ENCODE measurements at places on chromosomes 16 and 17.
A peak's percentile ranks its signal among the peaks of the same experiment; 100 is the strongest.

GRCh38 chr16:61969077-61969382, 67.2 kb downstream of the CDH8 start:
- no peak for DNase-seq

GRCh38 chr17:77509089-77509488, 368.3 kb downstream of the SEC14L1 start:
- DNase-seq: no peak

DNA sequence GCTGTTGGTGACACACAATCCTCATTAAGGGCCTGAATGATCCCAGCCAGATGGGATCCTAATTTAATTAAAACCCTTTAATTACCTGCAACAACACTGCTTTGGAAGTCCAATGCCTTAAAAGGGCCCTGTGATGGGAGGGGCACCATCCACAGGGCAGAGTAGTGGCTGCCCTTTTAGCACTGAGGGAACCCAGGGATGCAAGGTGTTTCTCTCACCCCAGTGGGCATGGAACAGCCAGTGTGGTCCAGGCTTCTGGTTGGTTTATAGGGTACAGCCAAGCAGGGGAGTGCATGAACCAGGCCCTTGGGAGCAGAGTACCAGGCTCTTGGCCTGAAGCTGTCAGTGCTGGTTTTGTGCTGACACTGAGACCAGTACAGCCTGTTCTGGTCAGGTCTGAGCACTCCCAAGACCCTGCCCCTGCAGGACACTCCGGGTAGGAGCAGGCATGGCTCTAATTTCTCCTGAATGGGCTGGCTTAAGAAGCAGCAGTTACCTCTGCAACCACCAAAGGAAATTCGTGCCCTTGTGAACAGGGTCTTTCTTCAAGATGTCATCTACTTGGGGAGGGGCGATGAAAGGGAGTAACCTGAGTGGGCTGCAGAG, 9.9 kb downstream of the NXPH3 start:
- DNase-seq: no peak

DNA sequence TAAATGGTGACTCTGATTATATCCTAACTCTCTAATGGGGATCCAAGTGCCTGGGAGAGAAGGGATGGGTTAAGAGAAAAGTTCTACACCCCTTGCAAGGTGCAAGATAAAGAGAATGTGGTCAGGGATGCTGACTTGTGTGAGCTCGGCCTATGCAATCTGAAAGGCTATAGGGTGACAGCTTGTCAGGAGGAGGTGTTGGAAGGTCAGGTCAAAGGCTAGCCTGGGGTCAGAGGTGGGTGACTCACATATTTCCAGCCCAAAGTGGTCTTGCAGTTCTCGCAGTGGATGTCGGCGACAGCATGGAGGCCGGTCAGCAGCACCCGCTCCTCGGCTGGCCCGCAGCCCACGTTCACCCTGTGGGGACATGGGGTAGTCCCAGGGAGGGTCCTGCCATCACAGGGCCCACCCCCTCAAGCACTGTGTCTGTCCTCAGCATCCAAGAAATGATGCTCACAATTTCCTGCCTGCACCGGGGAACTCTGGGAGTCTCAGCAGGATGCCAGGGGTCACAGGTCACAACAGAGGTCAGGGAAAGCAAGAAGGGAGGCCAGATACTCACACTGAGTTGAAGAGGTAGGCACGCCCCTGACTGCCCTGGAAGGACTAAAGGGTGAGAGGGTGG, 1.4 kb downstream of the YPEL3 start:
- no peak for DNase-seq

DNA sequence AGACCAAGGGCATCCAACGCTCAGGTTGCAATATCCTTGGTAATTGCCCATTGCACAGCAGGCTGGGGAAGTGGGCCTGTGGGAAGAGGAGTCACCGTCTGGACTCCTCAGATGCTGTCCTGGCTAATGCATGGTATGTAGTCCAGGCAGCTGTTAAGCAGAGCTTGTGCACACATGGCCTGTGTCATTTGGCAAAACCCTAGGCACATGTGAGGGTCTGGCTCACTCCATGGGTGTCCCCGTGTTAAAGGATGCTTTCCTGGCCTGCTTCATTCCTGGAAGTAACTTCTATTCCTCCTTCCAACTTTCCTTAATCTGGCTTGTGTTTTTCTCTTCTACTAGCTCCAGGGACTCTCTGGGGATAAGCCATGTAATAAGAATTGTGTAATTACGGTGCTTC, 378.0 kb upstream of the CA10 start:
- DNase-seq: no peak

DNA sequence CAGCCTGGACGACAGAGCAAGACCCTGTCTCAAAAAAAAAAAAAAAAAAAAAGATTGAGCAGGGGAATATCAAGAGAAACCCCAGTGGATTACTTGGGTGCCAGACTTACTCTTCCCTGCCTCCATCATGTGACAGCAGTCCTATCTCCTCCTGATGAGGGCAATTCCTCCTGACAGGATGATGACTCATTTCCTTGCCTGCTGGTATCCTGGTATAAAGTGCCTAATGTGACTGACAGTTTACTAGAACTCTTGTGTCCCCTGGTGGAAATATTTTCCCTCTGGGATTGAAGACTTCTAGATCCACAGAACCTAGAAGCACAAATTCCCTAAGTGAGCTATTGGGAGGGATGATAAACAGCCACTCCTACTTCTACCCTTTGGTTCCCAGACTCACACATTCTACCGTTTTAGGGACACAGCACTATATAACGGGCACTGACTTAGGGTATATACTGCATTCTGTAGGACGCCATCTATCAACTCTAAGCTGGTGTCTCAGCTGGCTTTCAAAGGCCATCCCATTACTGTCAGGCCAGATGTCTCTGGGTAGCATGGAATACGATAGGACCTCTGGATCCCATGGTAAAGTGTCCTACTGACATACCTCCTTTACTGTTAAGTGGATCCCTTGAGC, 114.6 kb upstream of the MED13 start:
- DNase-seq: no peak

- DNase-seq: no peak
These were observed 3.2 kb upstream of the PRPSAP1 start for GRCh38 chr17:76356803-76357456.

DNA sequence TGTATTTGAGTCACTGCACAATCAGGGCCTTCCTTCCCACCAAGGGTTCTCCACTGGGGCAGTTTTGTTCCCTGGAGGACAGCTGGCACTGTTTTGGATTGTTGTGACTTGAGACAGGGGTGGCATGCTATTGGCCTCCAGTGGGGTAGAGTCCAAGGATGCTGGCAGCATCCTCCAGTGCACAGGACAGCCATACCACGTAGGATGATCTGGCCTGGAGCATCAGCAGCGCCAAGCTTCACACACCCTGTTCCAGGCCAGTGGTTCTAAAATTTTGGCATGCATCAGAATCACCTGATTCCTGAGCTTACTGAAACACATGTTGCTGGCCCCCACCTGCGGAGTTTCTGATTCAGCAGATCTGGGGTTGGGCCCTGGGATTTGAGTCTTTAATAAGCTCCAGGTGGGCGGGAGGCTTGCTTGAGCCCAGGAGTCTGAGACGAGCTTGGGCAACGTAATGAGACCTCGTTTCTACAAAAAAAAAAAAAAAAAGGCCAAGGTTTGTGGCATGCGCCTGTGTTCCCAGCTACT, 83.2 kb downstream of the MGAT5B start:
- DNase-seq: no peak

DNA sequence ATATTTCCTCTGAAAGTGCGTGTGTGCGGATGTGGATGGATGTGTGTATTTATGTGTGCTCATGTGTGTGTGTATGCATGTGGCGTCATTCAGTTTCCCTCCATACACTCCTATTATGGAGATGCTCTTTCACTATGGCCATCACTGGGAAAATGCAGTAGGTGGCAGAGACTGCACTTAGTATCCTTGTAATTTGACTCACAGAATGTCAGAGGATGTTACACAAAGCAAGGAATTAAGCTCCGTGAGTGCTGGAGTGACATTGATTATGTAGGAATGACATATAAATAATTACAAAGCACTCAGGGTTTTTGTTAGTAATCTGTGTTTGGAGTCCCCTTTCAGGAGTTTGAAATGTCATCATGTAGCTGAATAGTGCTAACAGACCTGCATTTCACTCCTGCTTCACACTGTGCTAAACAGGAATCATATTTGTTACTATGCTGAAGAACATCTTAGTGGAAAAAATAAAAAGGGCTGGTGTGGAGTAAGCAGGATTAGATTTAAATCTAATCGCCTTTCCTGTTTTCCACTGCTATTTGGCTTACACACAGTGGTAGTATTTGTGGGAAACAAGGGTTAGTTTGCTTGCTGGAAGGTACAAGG, 59.6 kb downstream of the HS3ST4 start:
- no peak for DNase-seq

GRCh38 chr16:49434733-49435132, 61.1 kb downstream of the C16orf78 start:
- no peak for DNase-seq

DNA sequence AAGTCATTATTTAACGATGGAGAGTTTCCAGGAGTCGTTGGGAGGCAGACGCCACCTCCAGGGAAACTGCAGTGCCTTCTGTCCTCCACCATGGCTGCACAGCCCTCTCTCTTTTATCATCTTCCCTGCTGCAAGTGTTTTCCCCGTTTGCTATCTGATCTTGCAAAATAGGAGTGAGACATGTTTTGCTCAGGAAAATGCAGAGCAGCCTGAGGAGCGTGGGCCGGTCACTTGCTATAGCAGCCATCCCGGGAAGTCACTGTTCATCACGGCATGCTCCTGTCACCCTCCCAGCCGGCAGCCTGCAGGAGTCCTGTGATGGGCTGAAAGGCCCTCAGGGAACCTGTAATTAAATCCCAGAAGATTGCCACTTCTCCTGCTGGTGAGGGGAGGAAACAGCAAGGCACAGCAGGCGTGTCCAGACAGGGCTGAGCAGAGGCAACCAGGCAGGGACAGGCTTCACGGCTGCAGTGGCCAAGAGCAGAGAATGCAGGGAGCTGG, 143.1 kb downstream of the GSG1L start:
- DNase-seq: peak; percentile 53

DNA sequence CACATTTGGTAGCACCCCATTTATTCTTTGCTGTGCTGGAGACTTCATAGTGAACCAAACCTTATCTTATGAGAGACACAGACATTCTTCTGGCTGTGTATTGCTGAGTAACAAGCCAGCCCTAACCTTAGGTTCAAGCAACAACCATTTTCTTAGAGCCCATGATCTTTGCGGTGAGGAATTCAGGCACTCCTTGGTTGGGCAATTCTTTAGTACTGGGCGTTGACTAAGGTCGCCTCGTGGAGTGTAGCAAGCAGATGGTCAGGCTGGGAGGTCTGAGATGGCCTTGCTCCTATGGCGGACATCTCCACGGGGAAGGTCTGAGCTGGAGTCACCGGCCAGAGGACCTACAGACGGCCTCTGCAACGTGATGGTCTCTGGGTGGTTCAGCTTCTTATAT, 43.1 kb downstream of the ARSG start:
- no peak for DNase-seq

DNA sequence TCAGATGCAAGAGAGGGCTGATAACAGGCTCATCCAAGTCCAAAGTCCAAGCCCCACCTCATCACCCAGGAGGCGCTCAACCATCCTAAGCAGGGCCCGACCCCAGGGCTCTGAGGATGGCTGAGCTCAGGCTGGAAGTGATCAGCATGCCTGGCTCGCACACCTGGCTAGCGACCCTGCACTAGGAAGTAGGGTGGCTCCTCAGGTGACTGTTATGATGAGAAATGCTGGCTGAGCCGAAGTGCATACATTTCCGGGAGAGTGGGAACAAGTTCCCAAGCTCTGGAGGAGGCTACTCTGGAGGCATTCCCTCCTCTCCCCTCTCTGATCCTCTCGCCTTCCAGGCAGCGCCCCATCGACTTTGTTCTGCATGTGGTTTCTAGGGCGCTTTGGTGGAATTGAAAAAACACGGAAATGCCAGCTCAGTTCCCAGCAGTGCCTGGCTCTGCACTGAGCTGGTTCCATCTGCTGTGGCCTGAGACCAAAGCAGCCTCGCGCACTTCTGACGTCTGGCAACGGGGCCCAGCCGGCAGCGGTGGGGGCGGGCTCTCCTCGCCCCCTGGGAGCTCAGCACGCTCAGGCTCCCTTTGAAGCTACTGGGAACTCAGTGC, 130.3 kb downstream of the IRF8 start:
- DNase-seq: no peak

GRCh38 chr17:72996791-72997190, 95.7 kb downstream of the SLC39A11 start:
- DNase-seq: no peak

GRCh38 chr16:81442220-81442915, 2.2 kb upstream of the CMIP start:
- DNase-seq: no peak

GRCh38 chr17:73933164-73933766, 270.2 kb upstream of the RPL38 start:
- no peak for DNase-seq

GRCh38 chr17:279331-279730, 73.3 kb downstream of the RPH3AL start:
- DNase-seq: no peak
